ENCODE measurements at places on chromosomes 7 and 10.

DNA sequence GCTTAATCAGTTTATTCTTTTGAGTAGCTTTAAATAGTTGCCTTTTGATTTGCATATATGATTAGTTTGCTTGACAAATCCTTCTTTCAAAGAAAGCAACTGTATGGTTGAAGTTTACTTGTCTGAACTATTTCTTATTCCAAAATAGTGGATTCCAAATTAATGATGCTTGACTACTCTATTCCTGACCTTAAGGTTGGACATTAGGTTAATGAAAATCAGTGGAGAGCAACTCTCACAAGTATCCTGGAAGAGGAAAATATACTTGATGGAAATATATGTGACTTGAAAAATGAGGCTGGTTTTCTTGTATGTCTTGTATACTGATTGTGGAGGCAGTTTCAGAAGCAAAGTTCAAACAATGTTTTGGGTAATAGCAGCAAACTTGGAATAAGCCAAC lies 369.2 kb upstream of the PODXL start:
- no peak for DNase-seq

DNA sequence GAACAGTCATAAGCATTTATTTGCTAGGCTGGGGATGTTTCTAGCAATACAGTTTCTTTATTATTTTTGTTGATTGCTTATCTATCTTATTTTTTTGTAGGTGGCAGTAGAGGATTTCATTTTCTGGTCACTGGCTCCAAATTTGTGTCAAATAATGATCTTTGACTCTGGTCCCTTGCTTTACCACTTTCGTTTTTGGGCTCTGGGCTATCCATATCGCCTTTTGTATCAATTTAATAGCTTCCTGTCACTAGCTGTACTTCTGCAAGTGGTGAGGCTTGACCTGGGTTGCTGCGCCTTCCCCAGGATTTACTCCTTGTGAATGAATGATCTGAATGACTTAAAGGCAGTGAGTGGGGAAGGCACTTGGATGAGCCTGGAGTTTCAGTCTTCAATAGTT lies 48.4 kb downstream of the MDFIC start:
- no peak for DNase-seq

DNA sequence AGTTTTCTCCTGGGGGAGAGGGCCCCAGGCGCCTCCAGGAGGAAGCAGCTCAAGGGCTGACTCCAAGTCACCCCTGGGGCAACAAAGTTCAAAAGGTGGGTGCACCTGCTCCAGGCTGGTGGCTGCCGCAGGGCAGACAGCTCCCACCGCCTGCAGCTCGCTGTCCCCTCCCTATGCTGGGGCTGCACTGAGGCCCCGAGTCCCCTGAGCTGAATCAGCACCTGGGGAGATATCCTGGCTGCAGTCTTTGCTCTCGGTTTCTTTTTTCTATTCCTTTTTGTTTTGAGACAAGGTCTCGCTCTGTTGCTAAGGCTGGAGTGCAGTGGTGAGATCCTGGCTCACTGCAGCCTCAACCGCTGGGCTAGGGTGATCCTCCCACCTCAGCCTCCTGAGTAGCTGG lies 183.4 kb downstream of the DNAJB6 start:
- no peak for DNase-seq

GRCh38 chr7:100066953-100067352 lies 14.6 kb downstream of the ZNF3 start:
- DNase-seq: no peak

GRCh38 chr7:47576031-47576865 lies 5.7 kb downstream of the TNS3 start:
- no peak for DNase-seq

- no peak for DNase-seq
These were observed 21.6 kb upstream of the NUP205 start for GRCh38 chr7:135536150-135536549.

DNA sequence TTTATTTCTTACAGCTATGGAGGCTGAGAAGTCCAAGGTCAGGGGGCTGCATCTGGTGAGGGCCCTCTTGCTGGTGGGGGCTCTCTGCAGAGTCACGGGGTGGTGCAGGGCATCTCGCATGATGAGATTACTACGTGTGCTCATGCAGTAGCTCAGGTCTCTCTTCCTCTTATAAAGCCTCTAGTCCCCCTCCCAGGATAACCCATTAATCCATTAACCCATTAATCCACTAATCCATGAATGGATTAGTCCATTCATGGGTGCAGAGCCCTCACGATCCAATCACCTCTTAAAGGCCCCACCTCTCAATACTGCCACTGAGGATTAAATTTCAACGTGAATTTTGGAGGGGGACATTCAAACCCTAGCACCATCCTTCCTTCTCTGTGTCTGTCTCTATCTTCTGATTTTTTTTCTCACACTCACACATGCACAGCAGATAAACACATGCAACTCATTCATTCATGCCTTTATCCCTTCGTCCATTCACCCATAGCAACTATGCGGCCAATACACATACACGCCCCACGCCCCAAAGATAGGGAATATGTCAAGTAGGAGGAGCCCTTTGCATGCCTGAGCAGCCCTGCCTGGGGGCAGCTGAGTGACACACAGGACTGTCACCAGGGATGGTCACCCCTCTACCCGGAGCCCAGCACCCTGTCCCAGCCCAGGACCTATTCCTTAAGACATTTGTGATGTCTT lies 86.5 kb downstream of the C10orf105 start:
- no peak for DNase-seq

- peak; percentile 8 for DNase-seq
These were observed 112.8 kb downstream of the BAMBI start for GRCh38 chr10:28790146-28790545.

DNA sequence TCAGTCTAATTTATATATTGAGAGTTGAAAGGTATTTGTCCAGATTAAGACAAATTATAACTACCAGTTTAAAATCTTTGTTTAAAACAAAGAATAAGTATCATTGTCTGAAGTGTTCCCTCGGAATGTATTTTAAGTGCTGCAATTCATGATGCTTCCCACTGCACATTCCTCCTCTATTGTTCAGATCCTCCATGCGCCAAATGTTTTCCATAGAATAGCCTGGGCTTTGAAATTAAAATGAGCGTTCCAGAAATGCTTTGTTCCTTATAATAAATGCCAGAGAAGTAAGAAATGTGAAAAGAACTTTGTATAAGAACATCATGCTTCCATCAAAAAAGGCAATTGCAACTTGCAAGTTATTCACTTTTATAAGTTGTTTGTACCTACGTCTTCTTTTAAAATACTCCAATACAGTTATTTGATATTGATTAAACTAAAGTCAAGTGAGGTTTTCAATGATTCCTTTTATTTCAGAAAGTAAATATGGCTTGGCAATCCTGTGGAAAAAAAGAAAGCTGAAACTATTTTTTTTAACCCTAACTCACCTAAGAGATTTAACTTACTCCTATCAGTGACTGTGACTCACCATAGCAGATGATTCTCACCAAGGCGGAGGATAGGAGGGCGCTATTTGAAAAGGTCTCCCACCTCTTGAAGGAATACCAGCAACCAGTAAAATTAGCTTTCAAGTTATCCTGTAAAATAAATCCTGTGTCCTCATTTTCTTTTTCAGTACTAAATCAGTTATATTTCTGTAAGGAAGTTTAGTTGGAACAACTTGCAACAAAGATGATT lies 85.8 kb downstream of the CTNNA3 start:
- DNase-seq: peak; percentile 47

DNA sequence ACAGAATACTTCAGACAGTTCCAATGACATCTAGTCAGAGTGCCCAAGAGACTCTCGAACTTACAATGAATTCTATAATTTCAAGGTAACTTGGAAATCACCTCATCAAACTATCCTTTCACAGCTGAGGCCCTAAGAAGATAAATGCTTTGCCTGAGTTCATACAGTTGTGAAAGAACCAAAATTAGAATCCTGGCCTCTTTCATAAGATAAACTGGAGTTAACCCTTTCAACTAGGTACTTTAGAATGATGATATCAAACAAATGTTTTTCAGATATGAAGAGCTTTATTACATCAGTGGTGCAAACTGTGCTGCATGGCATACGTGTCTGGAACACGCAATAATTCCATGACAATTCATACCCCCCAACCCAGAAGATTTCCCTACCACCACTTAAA lies 17.9 kb downstream of the DOCK4 start:
- no peak for DNase-seq

DNA sequence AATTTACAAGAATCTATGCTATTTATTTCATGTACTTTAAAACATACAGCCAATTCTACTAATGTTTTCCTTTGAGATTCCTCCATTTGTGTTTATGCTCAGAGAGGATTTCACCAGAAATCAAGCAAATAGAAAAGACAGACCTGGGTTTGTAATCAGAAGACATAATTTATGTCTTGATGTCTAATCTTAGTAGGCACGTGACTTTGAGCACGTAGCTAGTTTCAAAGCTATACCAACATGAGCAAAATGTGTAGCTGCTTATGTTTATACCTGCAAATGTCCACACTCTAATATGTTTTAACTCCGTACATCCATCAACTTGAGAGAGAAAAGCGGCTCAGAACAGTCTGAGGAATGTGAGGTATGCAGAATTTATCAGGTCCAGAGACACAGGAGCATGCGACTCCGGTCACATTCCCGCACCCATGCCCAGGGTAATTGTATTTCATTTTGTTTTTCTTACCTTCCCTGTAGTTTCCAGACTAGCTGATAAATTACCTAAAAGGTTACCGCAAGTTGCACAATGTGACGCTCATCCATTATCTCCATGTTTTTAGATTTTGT lies 40.0 kb downstream of the SVOPL start:
- no peak for DNase-seq

DNA sequence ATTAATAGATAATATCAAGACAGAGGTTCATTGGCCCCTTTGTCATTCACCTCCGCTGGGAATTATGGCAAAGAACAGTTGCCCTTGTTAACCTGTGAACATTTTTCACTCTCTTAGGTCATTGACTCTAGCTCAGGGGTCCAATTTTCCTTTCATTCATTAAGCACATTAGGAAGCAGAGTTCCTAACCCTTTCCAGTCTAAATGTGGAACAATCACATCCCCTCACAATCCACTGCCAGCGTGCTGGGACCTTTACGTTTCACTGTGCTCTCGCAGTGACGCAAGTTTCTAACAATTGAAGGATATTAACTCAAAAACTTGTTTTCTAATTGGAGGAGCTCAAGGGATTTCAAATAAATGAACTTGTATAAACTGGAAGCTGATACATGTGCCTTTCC lies 79.3 kb upstream of the MEOX2 start:
- no peak for DNase-seq

GRCh38 chr10:61986788-61987492 lies 85.4 kb downstream of the ARID5B start:
- DNase-seq: no peak

DNA sequence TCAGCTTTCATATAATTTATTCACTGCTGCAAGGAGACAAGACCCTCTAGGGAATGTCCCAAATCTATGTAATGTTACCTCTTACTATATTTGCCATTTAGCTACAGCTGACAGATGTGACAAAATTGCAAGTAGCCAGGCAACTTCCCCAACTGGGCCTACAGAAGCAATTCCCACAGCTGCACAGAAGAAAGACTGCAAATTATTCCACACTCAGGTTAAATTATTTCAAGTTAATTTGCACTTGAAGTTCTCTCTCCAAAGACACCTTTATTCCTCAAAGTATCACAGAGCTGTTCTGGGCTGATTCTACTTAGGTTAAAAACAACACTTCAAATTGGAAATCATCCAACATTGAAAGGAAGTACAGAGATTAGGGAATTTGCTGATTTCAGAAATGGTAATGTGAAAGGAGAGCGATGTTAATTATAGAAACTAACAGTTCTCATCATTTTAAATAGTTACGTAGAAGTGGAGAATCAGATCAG lies 133.6 kb downstream of the THSD7A start:
- peak; percentile 48 for DNase-seq

DNA sequence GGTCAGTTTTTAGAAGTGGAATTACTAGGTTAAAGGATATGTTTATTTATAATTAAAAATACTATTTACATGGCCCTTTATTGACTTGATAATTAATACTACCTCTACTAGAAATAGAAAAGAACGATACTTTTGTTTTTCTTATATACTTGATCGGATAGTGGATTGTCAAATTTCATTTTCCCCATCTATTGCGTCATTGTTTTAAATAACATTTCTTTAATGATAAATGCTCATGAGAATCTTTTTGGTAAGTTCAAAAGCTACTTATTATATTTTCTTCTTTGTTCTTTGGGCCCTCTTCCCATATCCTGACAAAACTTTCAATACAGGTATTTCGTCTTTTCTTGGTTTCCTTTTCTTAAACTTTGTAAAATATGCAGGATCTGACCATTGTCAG lies 392.4 kb downstream of the PHF14 start:
- no peak for DNase-seq

- no peak for DNase-seq
These were observed 53.8 kb upstream of the TCF7L2 start for GRCh38 chr10:112896273-112896672.

- DNase-seq: no peak
These were observed 65.1 kb downstream of the CLEC2L start for GRCh38 chr7:139588632-139589031.

GRCh38 chr7:156781972-156782371 lies 111.0 kb downstream of the LMBR1 start:
- no peak for DNase-seq

DNA sequence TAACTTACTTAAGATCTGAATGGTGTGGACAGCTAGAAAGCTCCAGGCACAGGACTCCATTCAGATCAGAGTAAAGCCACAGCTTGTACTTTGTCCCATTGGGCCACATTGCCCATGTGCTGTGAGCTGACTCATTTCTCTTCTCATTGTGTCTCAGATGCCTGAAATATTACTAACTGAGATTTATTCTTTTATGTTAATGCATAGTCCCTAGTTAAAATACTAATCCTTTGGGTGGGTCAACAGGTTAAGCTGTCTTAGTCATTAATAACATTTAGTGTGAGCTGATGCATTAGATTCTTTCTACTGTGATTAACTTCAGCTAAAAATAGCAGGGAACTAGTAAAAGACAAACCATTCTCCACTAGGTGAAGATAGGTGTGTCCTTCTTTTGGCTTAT lies 104.7 kb upstream of the ARMC3 start:
- no peak for DNase-seq

- DNase-seq: no peak
These were observed 40.6 kb downstream of the ZNF438 start for GRCh38 chr10:30990971-30991646.

GRCh38 chr10:126993208-126993607 lies 88.0 kb downstream of the DOCK1 start:
- DNase-seq: no peak

DNA sequence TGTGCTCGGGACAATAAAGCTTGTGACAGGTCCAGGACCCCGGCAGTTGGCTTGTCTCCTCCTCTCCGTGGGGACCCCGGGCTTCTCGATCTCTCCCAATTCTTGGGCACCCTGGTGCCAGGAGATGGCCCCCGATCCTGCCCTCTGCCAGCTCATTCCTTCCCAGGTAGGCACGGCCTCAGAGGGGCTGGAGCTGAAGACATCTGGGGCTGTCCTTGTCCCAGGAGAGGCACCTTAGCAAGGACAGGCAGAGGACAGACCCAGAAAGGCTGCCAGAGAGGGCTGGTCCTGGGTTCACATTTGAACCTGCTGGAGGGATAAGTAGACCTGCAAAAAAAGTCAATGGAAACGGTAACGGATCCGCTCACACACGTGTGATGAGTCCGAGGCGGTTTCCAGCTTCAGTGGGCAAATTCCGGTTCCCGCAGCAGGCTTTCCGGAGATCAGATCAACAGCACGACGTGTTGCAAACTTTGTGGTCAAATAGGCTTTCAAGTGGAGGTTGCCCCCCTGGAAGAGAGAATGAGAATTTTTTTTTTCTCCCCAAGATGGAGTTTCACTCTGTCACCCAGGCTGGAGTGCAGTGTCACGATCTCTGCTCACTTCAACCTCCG lies 47.7 kb upstream of the GTF2IRD1 start:
- no peak for DNase-seq

All from brain (organoid and tissue), 16 donors.